ENCODE measurements at places on chromosomes 2 and 18.

GRCh38 chr2:54680397-54681041 is 42.9 kb upstream of the EML6 start:
- no peak for DNase-seq

DNA sequence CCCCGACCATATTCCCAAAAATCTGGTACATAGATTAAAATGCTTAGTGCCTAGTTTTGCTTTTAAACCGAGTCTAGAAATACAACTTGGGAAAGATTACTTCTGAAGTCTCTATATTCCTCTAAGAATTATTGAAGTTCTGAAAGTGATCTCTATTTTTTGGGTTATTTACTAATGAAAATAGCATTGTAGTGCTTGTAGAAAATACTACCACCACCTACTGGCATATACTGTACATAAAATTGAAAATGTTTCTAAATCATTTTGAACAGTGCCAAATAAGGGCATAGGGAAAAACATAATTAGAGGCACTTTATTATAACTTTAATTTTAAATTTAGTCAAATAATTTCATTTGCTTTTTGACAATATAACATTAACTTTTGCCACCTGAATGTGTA is 1399.6 kb upstream of the ZEB2 start:
- DNase-seq = no peak

DNA sequence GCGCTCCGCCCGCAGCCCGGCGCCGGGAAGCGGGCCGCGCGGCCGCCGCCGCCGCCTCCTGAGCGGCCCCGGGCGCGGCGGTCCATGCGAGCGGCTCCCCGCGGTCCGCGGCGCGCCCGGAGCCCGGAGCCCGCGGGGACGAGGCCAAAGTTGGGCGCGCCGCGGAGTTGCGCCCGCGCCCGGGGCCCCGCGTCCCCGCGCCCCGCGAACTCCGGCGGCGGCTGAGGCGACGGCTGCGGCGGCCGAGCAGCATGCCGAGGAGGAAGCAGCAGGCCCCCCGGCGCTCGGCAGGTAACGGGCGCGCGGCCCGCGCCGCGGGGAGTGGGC is 992 bp downstream of the TSHZ1 start:
- DNase-seq = no peak

- no peak for DNase-seq
These were observed 7.6 kb upstream of the FARSB start for GRCh38 chr2:222663479-222663878.

DNA sequence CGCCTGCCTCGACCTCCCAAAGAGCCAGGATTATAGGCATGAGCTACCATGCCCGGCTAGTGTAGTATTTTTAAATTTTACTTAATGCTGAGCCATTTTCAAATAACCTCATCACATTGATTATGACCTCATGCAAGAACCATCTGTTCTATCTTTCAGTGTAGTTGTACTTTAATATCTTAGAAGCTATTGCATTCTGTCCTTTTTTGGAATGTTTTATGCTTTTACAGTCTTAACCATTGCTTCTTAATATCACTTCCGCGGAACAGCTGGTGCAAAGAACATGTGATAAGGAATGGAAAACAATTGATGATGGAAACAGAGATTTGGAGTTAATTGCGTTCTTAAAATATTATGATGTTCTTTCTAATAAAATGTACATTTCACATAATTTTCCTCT is 2.7 kb downstream of the GEN1 start:
- no peak for DNase-seq

GRCh38 chr2:97995026-97995733 is 568 bp downstream of the TMEM131 start:
- DNase-seq = no peak

DNA sequence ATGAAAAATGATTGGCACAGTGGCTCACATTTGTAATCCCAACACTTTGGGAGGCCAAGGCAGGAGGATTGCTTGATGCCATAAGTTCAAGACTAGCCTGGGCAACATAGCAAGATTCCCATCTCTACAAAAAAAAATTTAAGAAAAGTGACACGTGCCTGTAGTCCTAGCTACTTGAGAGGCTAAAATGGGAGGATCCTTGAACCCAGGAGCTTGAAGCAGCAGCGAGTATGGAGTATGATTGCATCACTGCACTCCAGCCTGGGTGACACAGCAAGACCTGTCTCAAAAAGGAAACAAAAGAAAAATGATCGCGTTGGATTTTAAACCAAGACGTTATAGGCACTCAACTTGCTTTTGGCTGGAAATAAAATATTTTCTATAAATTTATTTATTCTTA is 37.8 kb upstream of the CREB1 start:
- DNase-seq = no peak

DNA sequence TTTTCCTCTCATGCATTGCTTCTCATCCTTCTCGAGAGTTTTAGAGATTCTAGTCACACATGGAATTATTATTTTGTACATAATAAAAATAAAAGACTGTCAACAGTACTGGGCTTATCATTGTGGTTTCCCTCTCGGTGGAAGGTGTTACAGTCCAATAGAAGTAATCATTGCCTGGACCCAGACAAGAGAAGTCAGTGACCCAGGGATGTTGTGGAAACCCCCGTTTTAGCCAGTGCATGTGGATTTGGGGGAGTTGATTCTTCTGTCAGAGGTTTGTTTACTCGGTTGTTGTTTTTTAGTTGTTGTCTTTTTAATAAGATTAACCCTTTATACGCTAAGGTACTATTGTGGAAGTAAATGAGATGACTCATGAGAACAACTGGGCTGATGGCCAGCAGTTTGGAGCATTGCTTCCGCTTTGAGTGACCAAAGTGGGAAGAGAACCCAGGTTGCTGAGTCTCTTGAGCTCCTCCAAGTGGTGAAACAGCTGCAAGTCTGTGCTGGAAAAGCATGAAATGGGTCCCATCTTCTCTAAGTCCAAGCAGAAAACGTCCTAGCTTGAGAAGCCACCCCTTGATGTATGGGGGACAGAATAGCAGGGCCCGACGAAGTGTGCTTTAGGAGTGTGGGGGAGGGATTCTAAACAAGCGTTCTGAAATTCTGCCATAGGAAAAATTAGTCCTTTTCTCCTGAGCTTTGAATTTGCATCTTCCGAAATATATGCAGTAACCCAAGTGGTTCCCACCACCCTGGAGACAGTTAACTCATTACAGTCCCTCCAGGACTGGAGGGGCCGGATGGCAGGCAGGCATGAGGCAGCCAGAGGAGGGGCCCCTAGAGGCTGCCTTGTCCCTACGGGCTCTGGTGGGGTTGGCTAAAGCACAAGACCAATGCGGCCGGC is 61.8 kb upstream of the GPR45 start:
- DNase-seq = peak; percentile 76

GRCh38 chr2:210461401-210461800 is 15.2 kb downstream of the LANCL1 start:
- DNase-seq = no peak

GRCh38 chr2:172375251-172375650 is 52.1 kb upstream of the ITGA6 start:
- no peak for DNase-seq

DNA sequence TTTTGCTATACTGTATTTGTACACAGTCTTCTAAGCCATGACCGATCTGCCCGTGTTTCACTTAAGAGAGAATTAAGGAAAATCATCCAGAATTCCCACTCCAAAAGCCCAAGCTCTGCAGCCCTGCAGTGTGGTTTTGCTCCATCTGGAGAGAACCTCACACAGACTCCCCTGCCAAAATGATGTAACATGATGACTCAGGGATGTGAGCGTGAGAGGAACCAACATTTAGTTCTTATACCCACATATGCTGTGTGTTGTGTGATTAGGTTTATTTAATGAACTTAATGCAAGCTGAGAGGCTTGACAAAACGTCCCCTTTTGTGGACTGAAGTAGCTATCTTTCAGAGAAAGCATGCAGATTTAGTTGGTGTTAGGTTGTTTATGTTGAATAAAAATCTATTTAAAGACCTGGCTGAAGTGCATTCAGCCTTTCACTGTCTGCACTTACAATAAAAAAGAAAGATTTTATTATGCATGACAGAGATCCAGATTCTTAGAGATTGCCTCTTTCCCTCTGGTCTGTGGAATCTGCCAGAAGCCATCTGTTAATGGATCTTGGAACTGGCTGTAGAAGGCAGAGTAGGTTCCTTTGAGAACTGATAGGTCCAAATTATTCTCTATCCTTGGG is 6.3 kb downstream of the RAB12 start:
- DNase-seq = peak; percentile 58

GRCh38 chr2:29249666-29250253 is 134.5 kb downstream of the CLIP4 start:
- DNase-seq = no peak

DNA sequence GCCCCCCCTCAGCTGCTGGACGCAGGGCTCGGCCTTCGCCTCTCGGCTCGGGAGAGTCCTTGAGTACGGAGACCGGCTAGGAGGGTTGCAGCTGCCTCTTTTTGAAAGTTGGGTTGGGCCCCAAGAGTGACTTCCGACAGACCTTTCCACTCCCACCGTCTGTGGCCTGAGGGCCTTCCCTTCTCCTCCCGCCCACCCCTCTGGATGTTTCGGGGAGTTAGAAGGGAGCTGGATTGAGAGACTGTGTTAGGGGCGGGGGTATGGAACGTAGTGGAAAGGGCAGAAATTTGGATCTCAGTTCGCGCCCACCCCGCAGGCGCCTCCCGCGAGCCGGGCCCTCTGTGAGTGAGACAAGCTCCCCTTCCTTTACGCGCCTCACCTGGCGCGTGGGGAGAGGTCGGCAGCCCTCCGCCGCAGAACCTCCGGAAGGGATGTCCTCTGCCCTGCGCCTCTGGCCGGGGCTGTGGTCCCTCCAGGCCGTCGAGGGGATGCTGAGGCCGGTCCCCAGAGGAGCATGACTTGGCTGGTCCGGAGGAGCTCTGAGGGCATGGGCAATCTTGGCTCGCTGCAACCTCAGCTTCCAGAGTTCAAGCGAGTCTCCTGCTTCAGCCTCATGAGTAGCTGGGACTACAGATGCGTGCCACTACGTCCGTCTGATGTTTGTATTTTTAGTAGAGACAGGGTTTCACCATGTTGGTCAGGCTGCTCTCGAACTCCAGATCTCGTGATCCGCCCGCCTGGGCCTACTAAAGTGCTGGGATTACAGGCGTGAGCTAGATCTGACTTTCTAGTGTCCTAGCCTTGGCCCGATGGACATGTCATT is 15.9 kb downstream of the C2orf74 start:
- no peak for DNase-seq

- DNase-seq = no peak
These were observed 20.7 kb upstream of the GYPC start for GRCh38 chr2:126635281-126635680.

DNA sequence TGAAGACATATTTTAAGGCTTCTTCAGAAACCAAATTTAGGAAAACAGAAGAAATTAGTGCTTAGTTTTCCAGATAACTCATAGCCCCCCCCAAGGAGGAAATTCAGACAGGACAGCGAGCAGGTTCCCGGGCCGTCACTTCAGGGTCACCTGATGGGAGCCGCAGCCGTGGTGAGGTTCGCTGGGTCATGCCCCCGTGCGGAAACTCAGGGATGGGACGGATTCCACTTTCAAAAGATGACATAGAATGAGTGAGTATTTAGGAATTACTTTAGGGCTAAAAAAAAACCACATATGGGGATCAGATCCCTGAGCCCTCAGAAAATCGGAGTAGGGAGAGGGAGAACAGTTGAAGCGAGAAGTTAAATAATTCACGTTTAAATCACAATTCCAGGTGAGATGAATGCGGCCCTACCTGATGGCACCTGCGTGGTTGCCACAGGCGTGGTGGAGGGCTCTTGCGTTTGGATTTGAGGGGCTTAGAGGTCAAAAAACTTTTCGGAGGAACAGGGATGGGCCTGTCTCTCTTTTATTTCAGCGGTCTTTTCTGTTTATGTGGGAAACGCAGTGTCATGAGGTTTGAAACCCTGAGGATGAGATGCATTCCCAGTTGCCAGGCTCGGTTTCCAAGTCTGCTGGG is 114.4 kb downstream of the NFATC1 start:
- DNase-seq = no peak

- no peak for DNase-seq
These were observed 120.9 kb upstream of the COL3A1 start for GRCh38 chr2:188853307-188853706.

GRCh38 chr2:3076848-3077642 is 300.6 kb downstream of the EIPR1 start:
- no peak for DNase-seq

GRCh38 chr2:9892236-9892635 is 49.0 kb downstream of the TAF1B start:
- DNase-seq = no peak

DNA sequence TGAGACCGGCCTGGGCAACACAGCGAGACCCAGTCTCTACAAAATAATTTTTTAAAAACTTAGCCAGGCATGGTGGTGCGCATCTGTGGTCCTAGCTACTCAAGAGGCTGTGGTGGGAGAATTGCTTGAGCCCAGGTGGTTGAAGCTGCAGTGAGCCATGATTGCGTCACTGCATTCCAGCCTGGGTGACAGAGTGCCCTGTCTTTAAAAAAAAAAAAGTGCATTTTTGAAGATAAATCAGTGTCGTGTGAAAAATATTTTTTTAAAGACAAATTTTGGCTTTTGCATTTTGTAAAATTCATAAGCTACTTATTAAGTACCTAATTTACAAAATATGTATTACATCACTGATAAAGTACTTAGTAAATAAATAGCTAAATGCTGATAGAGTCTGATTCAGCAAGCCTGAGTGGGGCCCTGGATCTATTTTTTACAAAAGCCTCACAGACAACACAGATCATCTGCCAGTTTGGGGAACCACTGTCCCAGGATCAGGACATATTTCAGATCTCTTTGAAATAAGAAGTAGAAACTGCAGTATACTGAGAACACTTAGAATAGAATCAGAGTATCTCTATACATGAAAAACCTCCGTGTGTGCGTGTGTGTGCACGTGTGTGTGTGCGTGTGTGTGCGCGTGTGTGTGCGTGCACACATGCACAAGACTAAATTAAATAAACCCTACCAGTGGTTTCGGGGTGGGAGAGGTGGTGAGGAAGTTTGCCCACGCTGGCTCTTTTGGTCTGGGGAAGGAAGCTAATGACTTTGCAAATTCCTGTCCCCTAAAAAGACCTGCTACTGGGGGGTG is 61.6 kb downstream of the AAK1 start:
- peak; percentile 77 for DNase-seq

DNA sequence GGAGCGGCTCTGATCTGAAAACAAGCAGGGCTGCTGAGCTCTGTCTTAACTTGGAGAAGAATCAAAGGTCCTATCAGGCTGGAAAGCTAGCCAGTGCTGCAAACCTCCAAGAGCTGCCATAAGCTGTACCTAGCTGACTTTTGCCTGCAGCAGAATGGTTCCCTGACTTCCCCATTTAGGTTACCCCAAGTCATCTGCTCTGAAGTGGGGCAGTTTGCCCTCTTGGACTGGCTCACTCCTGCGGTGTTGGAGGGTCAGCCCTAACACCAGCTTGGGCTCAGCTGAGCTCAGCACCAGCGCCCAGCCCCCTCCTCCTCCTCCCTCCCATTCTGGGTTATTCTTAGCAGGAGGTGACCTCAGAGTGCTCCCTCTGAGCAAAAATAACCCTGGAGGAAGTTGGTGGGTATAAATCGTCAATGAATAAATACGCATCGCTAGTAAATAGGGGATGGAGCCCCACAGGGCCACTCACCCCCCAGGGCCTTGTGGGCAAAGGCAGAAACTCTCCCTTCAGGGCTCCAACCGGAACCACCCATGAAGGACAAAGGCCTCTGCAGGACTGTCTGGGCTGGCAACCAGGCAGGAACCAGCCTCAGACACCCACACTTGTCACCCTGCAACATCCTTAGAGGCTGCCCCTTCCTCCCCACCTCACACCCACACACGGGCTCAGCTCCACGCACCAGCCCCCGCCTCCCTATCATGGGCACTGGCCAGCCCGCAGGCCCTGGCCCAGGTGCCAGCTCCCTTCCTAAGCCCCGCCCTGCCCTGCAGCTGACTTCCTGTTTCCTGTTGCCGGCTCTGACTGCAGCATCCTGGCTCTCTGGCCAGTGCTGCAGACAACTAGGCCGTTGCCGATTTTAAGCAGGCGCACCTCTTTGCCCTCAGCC is 46.9 kb downstream of the DNMT3A start:
- no peak for DNase-seq

- DNase-seq = no peak
These were observed 178.2 kb upstream of the ZEB2 start for GRCh38 chr2:144698156-144698555.

Measured in Caki2 (cell line).